Left cardiac atrium (tissue), 4 donors: ENCODE measurements at places on chromosomes 7 and 10.

- no peak for DNase-seq
Measured at GRCh38 chr7:132799081-132799413, 222.8 kb upstream of the PLXNA4 start.

- no peak for DNase-seq
Measured at GRCh38 chr7:127654404-127655394, 2.7 kb downstream of the SND1 start.

GRCh38 chr7:64559206-64559605 is 3.7 kb downstream of the ZNF680 start:
- DNase-seq, result peak; percentile 48

DNA sequence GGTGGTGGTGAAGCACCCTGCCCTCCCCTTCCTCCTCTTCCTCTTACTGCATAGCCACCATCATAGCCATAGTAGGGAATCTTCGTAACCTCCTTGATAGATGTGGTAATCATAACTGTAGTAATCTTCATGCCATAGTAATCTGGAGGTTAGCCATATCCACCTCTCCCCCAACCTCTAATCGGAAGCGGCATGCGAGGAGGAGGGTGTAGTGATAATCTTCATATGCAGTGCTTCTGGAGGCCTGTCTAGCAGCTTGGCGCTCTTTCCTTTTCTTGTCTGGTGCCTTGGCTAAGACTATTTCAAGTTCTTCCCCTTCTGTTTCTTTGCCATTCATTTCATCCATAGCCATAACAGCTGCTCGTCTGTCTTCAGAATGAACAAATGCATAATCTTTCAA is 90.9 kb downstream of the MLLT10 start:
- no peak for DNase-seq

DNA sequence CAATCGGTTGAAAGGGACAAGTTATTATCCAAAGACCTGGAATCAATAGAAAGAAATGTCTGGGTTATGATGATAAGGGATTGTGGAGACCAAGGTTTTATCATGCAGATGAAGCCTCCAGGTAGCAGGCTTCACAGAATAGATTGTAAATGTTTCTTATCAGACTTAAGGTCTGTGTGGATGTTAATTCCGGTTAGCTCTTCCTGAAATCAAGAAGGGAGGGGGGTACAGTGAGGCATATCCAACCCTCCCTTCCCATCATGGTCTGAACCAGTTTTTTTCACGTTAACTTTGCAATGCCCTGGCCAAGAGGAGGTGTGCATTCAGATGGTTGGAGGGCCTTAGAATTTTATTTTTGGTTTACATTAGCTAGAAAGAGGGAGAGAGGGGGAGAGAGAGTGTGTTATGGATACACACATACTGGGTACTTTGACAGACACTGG is 9.8 kb upstream of the LRRC61 start:
- DNase-seq, result no peak
